T-cell (primary cell): ENCODE measurements at places on chromosomes 12 and 14. TPM values are rescaled to one million over a fixed set of nuclear protein-coding genes. Genes with fewer than 3 reads are reported as not detected.

DNA sequence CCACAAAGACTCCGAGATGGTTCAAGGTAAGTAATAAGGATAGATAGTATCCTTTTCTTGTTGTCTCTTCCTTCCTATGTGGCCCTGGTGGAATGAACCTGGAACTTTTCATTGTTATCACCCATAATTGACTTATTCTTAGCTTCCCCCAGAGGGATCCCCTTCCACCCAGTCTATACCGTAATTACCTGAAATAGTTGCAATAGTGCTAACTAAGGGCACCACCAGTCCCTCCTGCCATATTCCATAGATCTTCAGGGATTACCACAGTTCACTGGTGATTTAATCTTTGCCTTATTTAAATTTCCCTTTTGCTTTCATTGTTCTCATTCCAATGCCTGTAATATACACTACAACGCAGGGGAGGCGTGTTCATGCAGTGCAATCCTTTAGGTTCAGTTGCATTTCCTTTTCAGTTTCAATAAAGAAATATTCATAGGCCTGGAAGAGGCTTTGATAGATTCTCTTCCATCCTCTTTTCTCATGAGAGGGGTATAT, 13.8 kb upstream of the OR9K2 start:
- H3K4me3 ChIP-seq: no peak overlapping the region
- no peak for DNase-seq
- no peak overlapping the region for H3K27ac ChIP-seq
- H3K4me1 ChIP-seq: no peaks in the 10 kb centered on the region

- no peak for DNase-seq
- H3K4me3 ChIP-seq: no peak overlapping the region
- H3K36me3 ChIP-seq: no peaks in the 10 kb centered on the region
- H3K4me1 ChIP-seq: no peaks in the 10 kb centered on the region
- H3K27me3 ChIP-seq: no peaks in the 10 kb centered on the region
Observed at GRCh38 chr12:38053655-38054464, 262.7 kb upstream of the ALG10B start.

DNA sequence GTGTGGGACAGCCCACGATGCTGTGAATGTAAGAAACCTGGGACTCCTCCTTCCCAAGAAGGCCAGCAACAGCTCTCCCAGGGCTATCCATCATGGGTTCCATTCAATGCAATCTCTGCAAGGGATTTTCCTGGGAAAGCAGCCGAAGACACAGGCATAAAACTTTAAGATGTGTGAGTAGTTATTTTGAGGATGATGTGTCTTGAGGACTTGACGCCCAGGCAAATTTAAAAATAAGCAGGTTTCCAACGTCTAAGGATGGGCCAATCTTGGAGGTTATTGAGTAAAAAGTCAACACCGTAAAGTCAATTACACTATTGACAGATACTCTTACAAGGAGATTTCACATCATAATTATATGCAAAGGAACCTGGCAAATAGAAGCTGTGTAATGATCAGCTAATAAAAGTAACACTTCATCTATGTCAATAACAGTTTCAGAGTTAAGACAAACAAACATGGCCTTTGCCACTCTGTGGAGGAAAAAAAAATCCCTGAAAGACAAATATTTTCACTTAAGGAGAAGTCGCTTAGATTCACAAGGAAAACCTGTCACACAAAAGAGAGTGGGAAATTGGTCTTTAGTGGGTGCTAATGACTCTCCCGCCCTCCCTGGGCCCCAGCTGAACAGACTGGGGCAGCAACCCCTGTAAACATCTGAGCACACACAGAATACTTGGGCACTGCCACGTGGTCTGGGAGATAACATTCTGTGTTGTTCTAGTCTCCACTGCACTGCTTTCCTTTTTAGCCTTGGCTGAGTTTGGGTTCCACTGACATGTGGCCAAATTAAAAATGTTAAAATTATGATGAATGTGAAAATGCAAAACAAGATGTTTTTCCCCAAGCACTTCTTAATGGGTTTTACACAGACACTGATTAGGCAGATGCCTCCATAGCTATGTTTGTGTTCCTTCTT, 240.9 kb downstream of the FOXN3 start:
- H3K4me3 ChIP-seq: no peak overlapping the region
- peaks cover 25% of the 10 kb centered on the region for H3K36me3 ChIP-seq
- no peak overlapping the region for H3K27ac ChIP-seq

GRCh38 chr14:73008501-73008900, 18.4 kb downstream of the ZFYVE1 start:
- H3K27me3 ChIP-seq: no peaks in the 10 kb centered on the region
- peaks cover 6% of the 10 kb centered on the region for H3K36me3 ChIP-seq
- no peak for DNase-seq
- H3K27ac ChIP-seq: no peak overlapping the region

- DNase-seq: no peak
- H3K36me3 ChIP-seq: no peaks in the 10 kb centered on the region
- H3K4me3 ChIP-seq: no peak overlapping the region
- no peaks in the 10 kb centered on the region for H3K4me1 ChIP-seq
- no peaks in the 10 kb centered on the region for H3K27me3 ChIP-seq
- H3K27ac ChIP-seq: no peak overlapping the region
Observed at GRCh38 chr14:33163600-33163999, 224.9 kb downstream of the NPAS3 start.

- H3K27me3 ChIP-seq: no peaks in the 10 kb centered on the region
- no peak overlapping the region for H3K4me3 ChIP-seq
- H3K27ac ChIP-seq: no peak overlapping the region
- H3K36me3 ChIP-seq: no peaks in the 10 kb centered on the region
- no peaks in the 10 kb centered on the region for H3K4me1 ChIP-seq
Observed at GRCh38 chr14:86646696-86647690, 1117.0 kb downstream of the FLRT2 start.

GRCh38 chr14:104443391-104444158, 136.0 kb upstream of the C14orf180 start:
- no peaks in the 10 kb centered on the region for H3K36me3 ChIP-seq
- no peaks in the 10 kb centered on the region for H3K4me1 ChIP-seq
- DNase-seq: no peak
- H3K27me3 ChIP-seq: peaks cover 24% of the 10 kb centered on the region
- H3K4me3 ChIP-seq: no peak overlapping the region

DNA sequence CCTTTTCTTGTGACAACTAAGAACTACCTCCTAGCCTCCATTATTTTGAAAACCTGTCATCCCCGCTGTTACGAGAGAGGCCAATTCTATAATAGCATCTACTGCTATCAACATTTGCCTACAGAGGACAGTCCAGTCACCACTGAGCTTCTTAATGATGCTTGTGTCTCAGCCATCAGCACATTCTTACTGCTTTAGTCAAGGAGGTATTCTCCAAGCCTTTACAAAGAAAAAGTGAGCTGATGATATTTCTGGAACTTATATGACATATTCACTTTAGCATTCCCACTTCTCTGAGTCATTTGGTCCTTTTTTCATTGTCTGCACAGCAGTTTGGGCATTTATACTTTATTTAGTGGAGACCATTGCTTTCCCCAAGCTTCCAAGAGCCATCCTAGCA, 497.7 kb upstream of the RPL10L start:
- no peak for DNase-seq
- H3K27me3 ChIP-seq: no peaks in the 10 kb centered on the region
- no peak overlapping the region for H3K27ac ChIP-seq

DNA sequence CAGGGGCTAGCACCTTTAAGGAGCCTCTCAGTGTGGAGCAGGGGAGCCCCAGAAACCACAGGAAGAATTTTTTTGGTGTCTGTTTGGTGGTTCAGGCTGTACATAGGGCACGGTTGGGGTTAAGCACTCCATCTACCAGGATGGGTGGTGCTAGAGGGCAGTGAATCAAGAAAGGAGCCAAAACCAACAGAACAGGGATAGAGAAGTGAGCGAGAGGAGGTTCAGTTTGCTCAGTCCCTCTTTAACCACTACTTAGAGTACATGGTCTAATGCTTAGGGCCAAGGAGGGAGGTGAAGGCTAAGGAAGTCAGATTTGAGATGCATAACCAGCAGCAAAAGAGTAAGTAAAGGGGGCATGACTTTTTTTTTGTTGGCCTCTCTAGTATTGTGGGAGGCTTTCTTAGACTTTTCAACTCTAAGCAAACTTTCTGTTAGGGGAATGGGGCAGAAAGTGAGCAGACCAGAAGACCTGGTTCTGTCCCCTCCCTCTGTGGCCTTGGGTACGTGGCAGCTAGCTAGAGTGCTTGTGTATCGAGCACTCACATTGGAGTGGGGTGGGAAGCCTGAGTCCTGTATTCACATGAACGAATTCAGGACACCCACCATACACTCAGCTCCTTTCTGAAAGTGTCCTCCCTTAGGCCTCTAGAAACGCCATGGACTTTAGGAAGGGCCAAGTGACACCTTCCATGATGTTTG, 6.6 kb upstream of the NPFF start:
- no peaks in the 10 kb centered on the region for H3K4me1 ChIP-seq
- DNase-seq: no peak
- H3K27ac ChIP-seq: no peak overlapping the region
- H3K36me3 ChIP-seq: peaks cover 64% of the 10 kb centered on the region
- no peak overlapping the region for H3K4me3 ChIP-seq

DNA sequence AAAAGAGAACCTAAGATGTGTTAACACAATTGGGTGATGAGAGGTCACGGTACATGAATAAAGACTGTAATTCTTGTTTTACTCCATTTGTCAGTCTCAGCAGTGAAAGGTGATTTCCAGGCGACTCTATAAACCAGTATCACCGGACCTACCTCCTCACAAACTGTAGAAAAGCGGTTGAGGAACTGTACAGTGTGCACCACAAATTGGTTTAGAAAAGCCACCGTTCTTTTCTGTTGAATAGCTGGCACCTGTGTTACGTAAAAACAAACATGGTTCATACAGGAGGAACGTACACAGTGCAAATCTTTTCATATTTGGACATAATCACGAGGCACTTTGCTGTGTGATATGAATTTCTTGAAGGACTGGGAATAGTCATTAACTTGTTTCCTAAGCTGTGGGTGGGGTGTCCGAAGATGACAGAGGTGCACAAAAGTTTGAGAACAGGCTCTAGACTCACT, 663 bp downstream of the WASHC3 start:
- DNase-seq: peak; percentile 9
- H3K4me1 ChIP-seq: peaks cover 4% of the 10 kb centered on the region
- peaks cover 10% of the 10 kb centered on the region for H3K36me3 ChIP-seq
- H3K27ac ChIP-seq: peak overlapping the region; percentile 90
- peak overlapping the region; percentile 80 for H3K4me3 ChIP-seq
- no peaks in the 10 kb centered on the region for H3K27me3 ChIP-seq

DNA sequence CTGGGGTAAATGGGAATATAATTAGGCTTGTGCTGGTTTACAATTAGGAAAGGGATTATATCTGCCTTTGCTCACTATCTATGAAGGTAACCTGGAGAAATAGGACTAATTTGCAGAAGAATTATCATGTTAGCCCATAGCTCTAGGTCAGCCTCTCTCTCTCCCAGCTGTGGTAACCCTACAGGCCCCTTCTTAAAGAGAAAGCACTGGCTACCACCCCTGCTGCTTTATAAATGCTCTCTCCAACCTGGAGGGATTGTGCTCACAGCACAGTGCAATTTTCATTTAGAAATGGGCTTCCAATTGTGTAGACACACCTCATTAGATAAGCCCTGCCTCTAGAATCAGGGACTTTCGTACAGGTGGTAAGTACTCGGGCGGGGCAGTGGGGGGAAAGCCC, 22.7 kb upstream of the MGST1 start:
- no peaks in the 10 kb centered on the region for H3K27me3 ChIP-seq
- H3K27ac ChIP-seq: no peak overlapping the region
- no peak for DNase-seq
- no peaks in the 10 kb centered on the region for H3K36me3 ChIP-seq
- no peaks in the 10 kb centered on the region for H3K4me1 ChIP-seq
- H3K4me3 ChIP-seq: no peak overlapping the region

DNA sequence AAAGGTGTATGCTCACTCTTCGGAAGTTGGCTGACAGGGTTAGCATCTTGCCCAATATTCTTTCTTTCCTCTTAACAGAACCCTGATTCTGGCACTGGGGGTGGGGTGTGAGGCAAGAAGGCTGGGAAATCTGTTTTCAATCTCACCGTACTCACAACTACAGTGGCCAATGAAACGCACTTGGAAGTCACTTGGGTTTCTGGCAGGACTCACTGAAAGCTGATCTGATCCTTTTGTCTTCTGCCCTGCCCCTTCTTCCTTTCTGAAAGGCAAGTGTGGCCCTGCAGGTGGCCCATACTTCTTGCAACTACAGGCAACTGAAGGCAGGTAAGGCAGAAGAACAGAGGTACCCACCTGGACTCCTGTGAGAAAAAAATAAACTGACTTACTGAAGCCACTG, 106.9 kb downstream of the STXBP6 start:
- no peaks in the 10 kb centered on the region for H3K27me3 ChIP-seq
- H3K4me1 ChIP-seq: no peaks in the 10 kb centered on the region
- H3K4me3 ChIP-seq: no peak overlapping the region

DNA sequence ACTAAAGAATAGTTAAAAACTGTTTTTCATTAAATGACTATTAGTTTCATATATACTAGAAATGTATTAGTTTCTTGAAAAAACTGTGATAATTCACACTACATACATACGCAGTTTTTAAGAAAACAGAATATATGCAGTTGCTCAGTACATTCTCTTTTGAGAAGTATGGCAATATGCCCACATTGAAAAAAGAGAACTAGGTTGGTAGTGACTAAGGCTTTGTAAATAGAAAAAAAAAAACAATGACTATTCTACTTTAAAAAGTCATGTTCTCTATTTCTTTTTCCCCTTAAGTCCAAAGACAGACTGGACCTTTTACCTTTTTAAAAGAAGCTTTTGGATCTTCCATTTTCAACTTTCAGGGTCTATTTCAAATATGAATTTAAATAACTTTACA, 25.0 kb downstream of the SNX6 start:
- no peaks in the 10 kb centered on the region for H3K27me3 ChIP-seq
- H3K4me3 ChIP-seq: no peak overlapping the region
- peaks cover 15% of the 10 kb centered on the region for H3K36me3 ChIP-seq

DNA sequence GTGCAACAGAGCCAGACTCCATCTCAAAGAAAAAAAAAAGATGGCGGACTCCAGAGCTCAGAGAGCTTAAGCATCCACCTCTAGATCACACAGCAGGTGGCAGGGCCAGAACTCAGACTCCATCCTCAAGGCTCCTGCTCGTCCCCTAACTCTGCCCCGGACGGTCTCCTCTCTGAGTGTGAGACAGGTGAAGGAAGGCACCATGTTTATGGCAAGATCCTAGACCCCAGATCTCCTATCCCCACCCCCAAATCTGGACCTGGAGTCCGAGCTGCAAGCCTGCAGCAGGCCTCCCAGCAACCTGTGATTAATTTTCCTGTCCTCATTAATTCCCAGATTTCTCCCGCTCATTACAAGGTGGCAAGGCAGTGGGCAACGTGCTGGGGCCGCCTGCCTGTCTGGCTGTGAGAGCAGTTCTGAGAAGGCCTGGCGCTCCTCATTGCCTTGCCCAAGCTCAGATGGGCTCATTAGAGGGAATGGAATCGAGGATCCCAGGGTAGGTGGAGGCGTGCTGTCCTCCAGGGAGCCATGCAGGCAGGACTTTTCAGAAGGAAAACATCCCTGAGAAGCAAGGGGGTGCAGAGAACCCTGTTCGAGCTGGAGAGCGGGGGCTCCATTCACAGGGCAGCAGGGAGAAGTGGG, 296.6 kb upstream of the RTL1 start:
- H3K27me3 ChIP-seq: peaks cover 5% of the 10 kb centered on the region
- no peaks in the 10 kb centered on the region for H3K4me1 ChIP-seq
- no peak overlapping the region for H3K4me3 ChIP-seq
- no peak overlapping the region for H3K27ac ChIP-seq

The CPNE6 gene
- not detected for total RNA-seq

The TNS2 gene
- 3.0 TPM for total RNA-seq

The SLC6A13 gene
- total RNA-seq: 1.8 TPM

The KRT74 gene
- total RNA-seq: 0.79 TPM

The PLEK2 gene
- total RNA-seq: 4.0 TPM

The COQ6 gene
- 34.1 TPM for total RNA-seq

The TMEM179 gene
- not detected for total RNA-seq
